ENCODE measurements at places on chromosomes 4 and X.
A peak's percentile ranks its signal among the peaks of the same experiment; 100 is the strongest.

DNA sequence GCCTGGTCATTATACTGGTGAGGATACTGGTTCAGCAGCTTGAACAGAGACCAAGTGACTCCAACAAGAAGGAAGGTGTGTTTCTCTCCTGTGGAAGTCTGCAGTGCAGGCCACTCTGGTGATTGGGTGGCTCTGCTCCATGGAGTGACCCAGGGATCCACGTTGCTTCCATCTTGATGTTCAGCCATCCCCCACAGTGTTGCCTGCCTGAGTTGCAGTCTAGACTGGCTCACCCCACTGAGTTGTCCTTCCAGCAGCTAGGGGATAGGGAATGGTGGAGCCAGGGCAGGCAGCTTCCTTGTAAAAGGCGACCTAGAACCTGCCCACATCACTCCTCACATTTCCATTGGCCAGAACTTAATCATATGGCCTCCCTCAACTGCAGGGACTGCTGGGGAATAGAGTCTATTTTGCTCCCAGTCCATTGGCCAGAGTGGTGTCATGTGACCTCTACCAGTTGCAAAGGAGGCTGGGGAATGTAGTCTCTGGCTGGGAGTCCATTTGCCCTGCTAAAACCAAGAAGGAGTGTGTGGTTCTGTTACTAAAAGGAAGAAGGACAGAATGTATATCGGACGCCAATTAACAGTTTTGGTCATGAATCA, 8.0 kb downstream of the MAN2B2 start:
- peak; percentile 27 for DNase-seq

- DNase-seq, result no peak
Observed at GRCh38 chrX:41594634-41595033, 94.1 kb upstream of the GPR34 start.

DNA sequence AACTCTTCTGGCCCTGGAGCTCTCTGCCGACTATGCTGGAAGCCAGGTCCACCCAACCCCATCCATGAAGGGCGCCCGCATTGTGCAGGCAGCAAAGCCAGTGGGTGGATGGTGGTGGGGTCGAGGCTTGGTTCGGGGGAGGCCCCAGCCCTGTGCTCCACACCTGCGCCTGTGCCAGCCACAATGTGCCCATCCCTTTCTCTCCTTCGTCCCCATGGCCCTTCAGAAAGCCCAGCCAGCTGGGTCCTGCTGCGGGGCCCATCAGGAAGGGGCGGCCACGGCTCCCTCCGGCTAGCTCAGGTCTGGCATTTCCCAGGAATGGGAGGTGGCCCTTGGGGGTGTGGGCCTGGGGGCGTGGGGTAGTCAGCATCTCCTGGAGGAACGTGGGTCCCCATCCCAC, 91.6 kb downstream of the HMX1 start:
- no peak for DNase-seq

DNA sequence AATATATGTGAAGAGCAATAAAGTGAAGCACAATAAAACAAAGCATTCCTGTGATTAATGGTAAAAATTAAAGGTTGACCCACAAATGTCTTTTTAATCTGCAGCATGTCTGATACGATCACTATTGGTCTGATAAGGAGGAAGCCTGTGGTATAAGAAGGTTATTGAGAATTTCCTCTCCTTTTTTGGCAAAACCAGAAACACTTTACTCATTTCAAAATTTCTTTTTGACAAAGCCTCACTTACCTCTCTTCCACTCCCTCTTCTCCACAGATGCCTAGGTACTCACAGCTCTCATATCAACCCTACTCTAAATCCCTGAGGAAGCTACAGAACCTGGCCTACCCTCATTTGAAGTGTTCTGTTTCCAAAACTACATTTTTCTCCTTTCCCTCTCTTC, 56.1 kb downstream of the TSPAN5 start:
- no peak for DNase-seq

DNA sequence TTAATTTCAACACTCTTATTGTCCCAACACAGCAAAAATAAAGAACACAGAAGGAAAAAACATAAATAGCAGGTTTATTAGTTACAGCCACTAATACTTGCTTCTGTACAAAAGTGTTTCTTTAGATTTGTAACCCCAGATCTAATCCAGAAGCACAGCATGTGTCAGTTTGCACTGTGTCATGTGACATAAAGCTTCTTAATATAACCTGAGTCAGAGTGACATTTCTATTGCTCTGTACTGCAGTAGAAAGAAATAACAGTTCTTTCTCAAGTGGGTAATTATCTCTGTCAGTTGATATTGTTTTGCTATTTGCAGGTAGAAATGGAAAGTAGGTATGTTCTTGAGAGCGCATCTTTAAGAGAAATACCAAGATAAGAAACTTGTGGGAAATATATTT, 422.5 kb downstream of the ZIC3 start:
- no peak for DNase-seq

GRCh38 chr4:152114562-152114961, 353.8 kb upstream of the GATB start:
- no peak for DNase-seq

DNA sequence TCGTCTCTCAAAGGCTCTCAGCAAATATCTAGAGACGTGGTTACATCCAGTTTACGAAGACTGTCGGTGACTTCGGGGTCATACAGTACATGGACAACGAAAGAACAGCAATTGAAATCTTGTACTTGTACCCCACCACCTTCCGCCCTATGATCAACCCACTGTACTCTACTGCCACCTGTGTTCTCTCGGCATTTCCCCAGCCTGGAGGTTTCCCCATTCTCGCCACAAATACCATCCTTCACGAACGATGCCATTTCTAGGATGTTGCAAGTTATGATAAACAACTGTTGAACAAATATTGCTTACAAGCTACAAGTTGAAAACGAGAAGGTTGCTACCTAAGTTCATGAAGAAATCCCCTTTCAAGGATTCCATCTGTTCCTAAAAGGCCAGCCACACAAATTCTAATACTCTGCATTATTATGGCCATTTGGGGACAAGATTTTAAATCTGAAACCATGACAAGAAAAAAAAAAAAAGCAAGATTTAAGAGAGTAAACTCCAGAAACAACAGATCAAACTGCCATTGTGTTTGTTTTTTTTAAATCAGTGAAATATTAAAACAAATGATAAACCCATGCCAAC, 1.6 kb downstream of the APBB2 start:
- DNase-seq, result peak; percentile 68

GRCh38 chr4:176306837-176307665, 12.7 kb upstream of the SPCS3 start:
- no peak for DNase-seq

DNA sequence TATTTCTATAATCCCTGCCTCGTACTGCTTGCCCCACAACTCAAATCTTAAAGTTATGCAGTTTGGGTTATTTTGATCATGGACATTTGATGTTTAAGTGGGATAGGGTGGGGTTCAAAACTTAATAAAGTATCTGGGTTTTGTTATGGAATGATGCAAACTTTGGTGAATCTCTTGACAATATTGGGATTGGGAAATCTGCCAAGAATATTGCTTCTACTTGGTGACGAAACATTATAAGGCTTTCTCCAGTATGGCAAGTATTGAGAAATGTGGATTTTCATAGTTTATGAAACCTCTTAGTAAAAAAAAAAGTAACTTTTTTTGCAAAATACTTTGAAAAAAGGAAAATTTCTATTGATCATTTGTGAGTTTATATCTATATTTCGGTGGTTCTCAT, 130.8 kb upstream of the SFRP2 start:
- no peak for DNase-seq

GRCh38 chr4:4659871-4660651, 118.2 kb upstream of the STX18 start:
- no peak for DNase-seq

GRCh38 chrX:74408304-74408703, 13.0 kb upstream of the SLC16A2 start:
- no peak for DNase-seq

DNA sequence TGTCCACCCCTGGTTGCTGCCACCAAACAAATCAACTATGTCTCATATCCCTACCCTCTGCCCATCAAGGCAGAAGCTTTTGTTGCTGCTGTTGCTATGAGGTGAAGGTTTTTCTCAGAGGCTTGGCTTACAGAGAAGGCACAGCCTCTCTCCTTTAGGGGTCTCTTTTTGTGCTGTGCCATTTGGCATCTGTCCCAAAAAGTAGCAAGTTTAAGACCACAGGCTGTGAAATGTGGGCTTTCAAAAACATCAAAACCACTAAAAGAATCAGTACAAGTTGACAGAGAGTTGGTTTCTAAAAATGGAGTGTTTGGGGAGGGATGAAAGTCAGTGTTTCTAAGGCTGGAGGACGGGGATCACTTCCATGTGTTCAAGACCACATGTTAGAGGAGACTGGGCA, 634.9 kb downstream of the BCOR start:
- no peak for DNase-seq

DNA sequence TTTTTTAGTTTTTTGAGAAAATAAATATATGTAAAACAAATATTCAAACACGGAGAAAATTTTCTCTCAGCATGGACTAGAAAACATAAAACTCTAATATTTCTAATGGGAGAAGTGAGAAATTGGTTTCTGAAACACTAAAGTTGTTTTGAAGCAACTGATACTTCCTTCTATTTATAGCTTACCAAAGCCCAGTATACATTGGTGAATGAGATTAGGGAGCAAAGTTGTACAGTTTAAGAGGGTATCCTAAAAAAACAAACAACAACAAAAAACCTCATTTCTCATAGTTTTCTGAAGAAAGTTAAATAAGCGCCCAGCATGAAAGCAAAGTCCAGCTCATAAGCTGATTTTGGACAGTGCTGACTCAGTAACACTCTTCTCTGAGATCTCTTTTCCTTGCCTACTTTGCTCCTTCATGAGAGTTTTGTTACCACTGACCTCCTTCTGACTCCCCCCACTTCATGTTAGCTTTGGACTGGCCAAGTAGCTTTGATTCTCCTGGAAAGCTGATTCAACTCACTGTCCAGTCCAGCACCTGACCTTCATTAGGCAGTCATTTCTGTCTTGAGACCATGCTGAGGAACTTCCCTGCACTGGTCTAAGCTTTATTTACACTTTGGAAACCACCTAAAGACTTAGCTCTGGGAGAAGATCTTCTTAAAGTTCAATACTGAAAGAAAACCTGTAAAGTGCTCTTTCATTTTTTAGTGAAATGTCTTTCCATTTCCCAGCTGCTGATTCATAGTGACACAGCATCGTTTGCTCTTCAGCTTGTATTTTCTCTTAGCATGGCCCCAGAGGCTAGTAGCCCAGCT, 21.8 kb upstream of the P2RY10 start:
- no peak for DNase-seq

DNA sequence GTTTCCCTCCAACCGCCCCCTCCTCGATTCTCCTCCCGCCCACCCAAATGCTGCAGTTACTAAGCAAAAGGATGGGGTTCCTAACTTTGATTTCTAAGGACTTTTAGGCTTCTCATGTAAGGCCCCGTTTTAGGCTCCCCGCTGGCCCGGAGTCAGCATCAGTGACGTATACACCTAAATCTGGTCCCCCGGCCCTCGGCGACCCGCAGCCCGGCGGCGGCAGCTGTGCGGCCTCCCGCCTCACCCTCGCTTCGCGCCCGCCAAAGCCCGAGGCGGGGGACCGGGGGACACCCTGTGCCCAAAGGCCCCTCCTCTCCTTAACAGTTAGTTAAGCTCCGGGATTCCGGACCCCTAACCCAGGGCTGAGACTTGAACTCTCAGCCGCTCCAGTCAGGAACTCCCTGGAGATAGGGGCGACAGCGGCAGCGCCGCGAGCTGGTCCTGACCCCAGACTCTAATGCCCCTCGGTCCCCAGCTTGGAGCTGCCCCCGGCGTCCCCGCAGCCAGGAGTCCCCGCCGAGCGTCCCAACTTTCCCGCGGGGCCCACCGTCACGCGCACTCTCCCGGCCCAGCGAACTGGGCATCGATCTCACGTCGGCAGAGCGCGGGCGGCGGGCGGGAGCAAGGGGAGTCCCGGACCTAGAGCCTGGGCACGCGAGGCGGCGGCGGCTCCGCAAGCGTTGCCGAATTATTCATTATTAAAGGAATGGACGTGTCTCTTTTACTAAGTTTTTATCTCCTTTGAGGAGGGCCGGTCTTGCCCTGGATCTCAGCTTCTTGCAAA, 1.5 kb upstream of the NR3C2 start:
- no peak for DNase-seq

DNA sequence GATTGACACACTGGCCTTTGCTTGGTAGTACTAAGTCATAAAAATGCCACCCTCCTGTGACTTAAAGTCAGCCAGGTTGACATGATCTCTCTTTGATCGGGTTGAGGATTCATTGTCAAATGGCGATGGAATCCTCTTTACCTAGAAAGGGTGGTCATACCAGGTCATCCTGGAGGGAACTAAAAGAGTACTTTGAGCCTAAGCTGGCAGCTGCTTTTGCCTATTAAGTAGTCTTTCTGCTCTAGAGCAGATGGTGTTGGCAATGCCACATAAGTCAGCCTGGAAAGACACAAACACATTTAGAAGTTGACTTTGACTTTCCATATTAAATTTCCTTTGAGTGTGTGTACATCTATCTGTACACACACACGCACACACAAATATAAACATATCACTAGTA, 39.2 kb upstream of the C4orf54 start:
- DNase-seq, result no peak

- DNase-seq, result no peak
Observed at GRCh38 chrX:1657367-1658070, 42.7 kb downstream of the ASMT start.

- DNase-seq, result no peak
Observed at GRCh38 chr4:170652571-170652970, 562.8 kb upstream of the AADAT start.

GRCh38 chr4:101306764-101307615, 40.3 kb downstream of the PPP3CA start:
- no peak for DNase-seq

- no peak for DNase-seq
Observed at GRCh38 chr4:61239250-61239649, 39.1 kb downstream of the ADGRL3 start.

- DNase-seq, result no peak
Observed at GRCh38 chr4:135966936-135967335, 1565.4 kb downstream of the PCDH18 start.

DNA sequence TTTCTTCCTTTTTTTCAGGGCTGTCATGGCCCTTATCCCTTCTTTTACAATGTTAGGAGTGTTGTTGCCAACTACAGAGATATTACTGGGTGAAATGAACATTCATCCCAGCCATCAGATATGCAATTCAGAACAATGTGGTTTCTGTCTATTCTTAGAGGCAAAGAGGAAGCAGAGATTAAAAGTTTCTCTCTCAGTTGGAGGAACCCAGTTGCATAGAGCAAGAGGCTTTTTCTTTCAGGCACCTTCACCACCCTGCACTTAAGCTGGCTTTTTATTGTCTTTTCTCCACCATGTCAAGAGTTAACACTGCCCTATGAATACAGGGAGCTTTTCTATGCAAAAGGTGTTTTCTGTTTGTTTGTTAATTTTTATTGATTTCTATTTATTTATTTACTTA, 1559.6 kb upstream of the IGFBP7 start:
- DNase-seq, result no peak
